ENCODE measurements at places on chromosomes 1 and 21. TPM values are rescaled to one million over a fixed set of nuclear protein-coding genes. Genes with fewer than 3 reads are reported as not detected.

The LMOD1 gene
- total RNA-seq, result not detected

The ZSCAN20 gene
- total RNA-seq, result 0.50 TPM

GRCh38 chr1:182149411-182149965, 88.0 kb upstream of the ZNF648 start:
- no peak for DNase-seq

DNA sequence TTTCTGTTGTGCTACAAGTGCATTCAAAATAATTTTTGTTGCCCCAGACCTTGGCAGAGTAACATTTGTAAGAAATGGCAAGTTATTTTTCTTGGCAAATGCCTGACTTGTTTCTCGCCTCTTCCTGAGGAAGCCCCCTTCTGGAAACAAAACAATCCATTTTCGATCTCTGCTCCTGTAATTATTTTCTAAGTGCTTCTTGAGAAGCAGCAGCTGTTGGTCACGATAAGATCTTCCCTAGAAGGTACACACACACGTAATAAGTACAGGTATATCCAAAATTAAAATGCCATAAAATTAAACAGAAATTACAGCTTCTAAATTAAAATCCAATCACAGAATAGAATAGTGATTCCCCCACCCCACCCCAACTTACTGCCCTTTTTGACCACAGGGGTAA, 47.3 kb downstream of the LPGAT1 start:
- no peak for DNase-seq

DNA sequence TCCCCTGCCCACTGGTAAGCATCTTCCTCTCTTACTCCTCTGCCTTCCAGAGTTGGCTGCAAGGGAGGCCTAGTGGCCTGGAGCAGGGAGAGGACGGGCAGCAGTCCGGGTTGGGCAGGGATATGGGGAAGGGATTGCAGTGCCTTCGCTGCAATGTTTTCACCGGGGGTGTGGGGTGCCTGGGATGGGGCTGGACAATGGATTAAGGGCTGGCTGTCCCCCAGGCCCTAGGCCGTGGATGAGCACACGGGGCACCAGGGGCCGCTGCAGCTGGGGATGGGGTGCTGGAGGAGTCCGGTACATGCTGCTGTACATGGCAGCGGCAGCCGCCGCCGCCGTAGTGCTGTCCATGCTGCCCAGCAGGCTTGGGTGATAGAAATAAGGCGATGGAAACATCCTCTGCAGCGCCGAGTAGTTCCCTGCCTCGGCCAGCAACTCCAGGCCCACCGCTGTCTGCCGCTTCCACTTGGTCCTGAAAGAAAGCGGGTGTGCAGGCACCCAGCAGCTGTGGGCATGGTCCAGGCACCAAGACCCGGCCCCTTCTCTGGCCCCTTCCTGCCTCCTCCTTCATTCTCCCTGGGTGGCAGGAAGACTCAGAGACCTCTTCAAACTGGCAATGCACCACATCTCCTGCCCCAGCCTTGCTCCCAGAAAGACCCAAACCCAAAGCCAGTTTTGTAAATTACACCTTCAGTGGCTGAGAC, 4.8 kb downstream of the BARHL2 start:
- DNase-seq, result no peak

DNA sequence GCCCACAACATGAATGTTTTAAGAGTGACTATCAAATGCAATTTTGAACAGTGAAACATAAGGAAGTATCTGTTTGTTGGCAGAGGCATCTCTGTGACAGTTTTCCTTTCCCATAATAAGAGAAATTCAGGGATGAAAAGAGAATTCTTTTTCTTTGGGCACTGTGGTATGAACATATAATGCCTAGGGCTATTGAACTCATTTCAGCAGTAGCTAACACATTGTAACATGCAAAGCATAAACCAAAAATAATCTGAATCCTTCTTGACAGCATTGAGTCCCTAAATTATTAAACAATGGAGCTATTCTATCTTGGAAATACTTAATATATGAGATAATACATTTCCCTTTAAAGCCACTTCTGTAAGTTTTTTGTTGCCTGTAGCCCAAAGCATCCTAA, 633.0 kb upstream of the B3GALT2 start:
- no peak for DNase-seq

GRCh38 chr1:61973100-61973837, 221.4 kb upstream of the L1TD1 start:
- DNase-seq, result no peak

GRCh38 chr1:199913318-199913717, 114.2 kb upstream of the NR5A2 start:
- DNase-seq, result no peak
